Fibroblast of skin of abdomen (primary cell): ENCODE measurements at places on chromosomes 1 and 21.

- DNase-seq = peak; percentile 25
Measured at GRCh38 chr21:45618287-45618686, 25.2 kb upstream of the PCBP3 start.

GRCh38 chr1:23244256-23244761 lies 27.0 kb upstream of the HTR1D start:
- no peak for DNase-seq

- DNase-seq = no peak
Measured at GRCh38 chr1:150973836-150974579, 627 bp downstream of the CERS2 start.

DNA sequence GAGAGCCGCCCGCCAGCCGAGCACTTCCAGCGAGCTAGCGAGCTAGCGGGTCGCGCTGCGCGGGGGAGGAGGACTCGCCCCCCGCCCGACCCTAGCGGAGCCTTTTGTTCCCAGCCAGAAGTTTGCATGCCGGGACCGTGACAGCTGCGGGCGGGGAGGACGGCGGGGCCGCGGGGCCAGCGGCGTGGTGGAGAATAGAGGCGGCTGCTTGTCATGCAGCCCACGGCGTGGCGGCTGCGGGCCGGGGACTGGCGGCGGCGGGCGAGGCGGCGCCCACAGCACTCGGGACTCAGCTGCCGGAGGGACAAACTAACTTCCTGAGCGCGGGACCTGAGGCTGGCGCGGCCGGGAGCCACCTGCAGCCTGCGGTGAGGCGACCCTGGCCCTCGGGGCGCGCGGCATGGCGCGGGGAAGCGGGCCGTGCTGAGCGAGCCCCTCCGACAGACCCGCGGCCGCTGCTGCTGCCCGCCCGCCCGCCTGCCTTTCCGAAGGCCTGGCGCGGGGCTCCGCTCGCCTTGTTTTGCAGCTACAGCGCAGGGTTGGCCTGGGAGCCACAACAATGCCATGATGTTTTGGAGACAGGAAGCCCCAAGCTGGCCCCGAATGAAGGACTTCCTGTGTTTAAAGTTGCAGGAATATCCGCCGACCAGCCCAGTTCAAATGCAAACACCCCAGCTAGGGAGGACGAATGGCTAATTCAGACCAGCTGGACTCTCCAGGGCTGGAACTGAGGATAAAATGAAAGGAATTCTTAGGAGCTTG lies 82.2 kb upstream of the BMP8A start:
- peak; percentile 82 for DNase-seq

DNA sequence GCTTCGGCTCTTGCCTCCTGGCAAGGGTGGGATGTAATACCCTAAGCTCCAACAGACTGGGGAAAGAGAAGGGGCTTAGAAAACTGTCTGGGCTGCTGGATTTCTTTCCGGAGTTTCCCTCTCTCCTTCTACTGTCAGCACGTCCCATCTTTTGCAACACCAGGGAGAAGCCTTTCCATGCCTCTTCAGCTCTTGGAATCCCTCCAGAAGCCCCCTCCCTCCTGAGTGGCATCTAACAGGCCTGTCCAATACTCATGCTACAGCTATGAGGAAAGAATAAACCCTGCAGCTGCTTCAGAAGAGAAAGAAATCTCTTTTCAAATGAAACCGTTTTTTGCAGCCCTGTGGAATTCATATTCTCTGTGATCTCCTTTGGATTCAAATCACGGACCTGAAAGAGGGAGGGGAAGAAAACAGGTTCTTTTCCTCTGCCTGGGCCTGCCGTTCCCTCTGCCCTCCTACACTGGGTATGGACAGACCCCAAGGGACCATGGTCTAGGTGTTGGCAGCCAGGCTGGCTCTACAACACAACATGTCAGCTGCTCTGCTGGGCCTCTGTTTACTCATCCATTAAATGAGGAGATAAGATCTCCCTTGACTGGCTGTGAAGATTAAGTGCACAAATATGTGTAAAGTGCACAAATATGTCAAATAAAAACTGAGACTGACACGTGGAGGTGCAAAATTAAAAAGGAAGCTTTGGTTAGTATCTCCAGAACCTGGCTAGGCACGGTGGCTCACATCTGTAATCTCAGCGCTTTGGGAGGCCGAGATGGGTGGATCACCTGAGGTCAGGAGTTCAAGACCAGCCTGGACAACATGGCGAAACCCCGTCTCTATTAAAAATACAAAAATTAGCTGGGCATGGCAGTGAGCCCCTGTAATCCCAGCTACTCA lies 6.0 kb upstream of the CAPN2 start:
- DNase-seq = peak; percentile 98

DNA sequence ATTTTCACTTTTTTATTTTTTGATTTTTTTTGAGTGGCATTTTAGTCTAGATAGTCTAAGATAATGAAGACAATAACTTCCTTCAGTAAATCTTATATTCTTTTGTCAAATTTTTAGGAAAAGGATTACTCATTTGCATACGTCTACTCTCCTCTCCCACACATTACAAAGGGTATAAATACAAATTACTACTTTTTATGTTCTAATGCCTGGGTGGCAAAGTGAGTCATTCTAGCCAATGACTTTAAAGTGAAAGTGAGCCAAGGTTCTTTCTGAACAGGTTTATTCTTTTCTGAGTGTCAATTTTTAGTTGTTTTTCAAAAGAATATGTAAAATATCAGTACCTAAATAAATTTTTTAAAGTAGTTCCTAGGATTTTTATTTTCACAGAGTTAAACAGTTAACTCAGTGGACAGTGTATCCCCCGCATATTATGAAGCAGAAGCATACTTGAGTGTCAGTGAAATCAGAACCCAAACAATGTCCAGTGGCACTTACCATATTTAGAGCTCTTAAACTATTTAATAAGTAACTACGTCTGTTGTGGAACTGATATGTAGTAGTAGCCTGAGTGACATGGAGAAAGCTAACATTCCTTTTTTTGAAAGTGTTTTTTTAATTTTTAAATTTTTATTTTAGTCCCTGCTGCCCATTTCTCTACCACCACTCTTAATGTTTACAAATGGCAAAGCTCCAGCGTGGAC lies 141.7 kb downstream of the PHTF1 start:
- no peak for DNase-seq

- no peak for DNase-seq
Measured at GRCh38 chr21:28927130-28927529, 65.5 kb downstream of the LTN1 start.

GRCh38 chr1:197200272-197200899 lies 53.9 kb upstream of the ASPM start:
- peak; percentile 44 for DNase-seq

- DNase-seq = no peak
Measured at GRCh38 chr1:220497220-220497947, 30.6 kb upstream of the MARK1 start.

- DNase-seq = no peak
Measured at GRCh38 chr21:44500111-44500510, 39.9 kb downstream of the KRTAP10-1 start.

- DNase-seq = peak; percentile 41
Measured at GRCh38 chr1:172742599-172743500, 83.9 kb downstream of the FASLG start.

DNA sequence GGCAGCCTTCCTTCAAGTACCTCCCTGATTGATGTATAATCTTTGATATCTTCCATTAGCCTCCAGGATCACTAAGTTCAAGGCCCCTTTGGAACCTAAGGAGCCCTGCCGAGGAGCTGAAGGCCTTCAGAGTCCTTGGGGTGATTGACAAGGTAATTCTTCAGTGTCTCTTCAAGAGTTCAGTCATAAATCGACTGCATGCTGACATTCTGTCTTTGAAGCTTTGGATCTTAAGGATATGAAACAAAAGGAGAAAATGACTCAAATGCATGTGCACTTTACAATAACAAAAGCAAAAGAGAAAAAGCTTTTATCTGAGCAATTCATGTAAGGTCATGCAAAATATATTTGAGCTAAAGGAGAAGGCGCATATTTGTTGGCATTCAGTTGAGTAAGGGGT lies 125.3 kb downstream of the RPS6KC1 start:
- no peak for DNase-seq

DNA sequence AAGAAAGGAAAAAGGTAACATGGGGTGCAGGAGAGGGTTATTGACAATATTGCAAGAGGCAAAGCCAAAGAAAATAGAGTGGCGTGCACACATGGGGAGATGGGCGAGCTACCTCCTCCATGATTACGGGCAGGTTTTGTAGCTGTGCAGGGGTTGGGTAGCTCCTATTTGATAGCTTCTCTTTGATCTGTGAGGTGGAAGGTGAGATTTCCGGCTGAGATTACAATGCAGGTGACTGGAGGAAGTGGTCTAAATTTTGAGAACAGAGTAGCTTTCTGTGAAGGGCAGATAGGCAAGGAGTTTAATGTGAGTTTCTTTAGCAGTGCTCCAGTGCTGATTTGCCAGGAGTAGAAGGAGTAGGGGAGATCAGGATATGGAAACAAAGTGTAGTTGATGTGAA lies 263.4 kb downstream of the PLA2G4A start:
- no peak for DNase-seq

DNA sequence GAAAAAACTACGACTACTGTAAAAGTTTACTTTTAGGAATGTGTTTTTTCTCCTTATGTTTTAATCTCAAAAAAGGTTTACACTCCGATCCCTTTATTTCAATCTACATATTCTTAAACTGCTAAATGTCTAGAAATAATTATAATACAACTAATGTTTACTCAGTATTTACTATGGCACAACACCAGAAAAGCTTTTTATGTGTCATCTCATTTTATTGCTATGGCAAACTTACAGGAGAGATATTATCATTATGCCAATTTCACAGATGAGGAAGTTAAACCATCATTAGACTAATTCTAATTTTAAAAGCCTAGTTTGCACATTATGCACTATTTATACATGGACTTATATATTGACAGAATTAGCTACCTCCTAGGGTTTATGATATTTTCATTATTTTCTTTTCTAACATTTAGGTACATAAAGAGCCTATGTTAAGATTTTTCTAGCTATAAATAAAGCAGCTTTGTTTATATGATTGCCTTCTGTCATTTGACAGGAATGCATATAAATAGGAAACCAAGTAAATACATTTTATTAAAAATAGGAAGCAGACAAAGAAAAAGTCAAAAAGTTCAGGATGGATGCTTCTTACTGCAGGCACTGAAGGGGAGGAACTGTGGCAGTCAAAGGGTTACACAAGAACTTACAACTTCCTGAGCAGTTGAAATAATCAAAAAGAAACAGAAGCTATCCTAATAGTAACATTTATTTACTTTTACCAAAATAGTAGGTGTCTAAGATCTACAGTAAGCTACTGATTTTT lies 442.4 kb downstream of the LTN1 start:
- no peak for DNase-seq

DNA sequence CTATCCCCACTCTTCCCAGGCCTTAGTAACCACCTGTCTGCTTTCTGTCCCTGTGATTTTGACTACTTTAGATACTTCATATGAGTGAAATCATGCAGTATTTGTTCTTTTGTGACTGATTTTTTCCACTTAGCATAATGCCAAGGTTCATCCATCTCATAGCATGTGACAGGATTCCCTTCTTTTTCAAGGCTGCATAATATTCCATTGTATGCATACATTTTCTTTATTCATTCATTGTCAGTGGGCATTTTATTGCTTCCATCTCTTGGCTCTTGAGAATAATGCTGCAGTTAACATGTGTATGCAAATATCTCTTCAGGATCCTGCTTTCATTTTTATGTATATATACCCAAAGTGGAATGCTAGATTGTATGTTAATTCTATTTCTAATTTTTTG lies 56.4 kb downstream of the AGL start:
- no peak for DNase-seq

DNA sequence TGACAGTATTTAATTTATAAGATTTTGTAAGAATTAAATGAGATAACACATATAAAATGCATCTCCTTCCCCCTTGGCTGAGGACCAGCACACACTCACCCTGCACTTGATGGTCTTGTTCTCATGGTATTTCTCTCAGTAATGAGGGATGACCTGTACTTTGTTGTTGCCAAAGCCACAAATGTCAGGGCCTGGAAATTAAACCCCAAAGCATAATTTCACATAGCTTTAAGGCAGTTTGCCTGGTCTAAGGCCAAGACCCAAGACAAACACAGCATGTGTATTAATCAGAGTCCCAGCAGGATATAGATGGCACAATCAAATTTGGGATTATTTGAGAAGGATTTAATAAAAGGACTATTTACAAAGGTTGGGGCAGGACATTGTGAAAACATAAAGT lies 48.6 kb upstream of the EPS15 start:
- DNase-seq = peak; percentile 87

DNA sequence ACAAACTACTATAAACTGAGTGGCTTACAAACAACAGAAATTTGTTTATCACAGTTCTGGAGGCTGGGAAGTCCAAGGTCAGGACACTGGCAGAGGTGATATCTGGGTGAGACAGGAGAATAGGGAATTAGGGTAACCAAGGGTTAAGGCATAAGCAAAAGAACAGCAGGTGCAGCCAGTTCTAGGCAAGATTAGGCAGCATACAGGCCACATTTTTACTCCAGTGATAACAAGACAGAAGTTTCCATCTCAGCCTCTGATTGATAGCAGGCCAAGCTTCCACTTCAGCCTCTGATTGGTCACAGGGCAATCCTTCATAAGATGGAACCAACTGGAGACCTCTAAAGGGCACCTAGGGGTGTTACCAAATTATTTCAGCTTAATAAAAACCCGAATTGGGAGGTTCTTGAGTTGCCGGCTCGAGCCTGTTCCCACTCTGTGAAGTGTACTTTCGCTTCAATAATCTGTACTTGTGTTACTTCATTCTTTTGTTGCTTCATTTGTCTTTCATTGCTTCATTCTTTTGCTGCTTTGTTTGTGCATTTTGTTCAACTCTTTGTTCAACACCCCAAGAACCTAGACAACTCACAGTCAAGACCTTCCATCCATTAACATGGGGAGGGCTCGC lies 185.6 kb downstream of the TOMM20 start:
- no peak for DNase-seq

- DNase-seq = peak; percentile 72
Measured at GRCh38 chr21:41932191-41932575, 21.6 kb downstream of the C2CD2 start.

- DNase-seq = no peak
Measured at GRCh38 chr1:229093609-229094336, 177.1 kb upstream of the RAB4A start.

DNA sequence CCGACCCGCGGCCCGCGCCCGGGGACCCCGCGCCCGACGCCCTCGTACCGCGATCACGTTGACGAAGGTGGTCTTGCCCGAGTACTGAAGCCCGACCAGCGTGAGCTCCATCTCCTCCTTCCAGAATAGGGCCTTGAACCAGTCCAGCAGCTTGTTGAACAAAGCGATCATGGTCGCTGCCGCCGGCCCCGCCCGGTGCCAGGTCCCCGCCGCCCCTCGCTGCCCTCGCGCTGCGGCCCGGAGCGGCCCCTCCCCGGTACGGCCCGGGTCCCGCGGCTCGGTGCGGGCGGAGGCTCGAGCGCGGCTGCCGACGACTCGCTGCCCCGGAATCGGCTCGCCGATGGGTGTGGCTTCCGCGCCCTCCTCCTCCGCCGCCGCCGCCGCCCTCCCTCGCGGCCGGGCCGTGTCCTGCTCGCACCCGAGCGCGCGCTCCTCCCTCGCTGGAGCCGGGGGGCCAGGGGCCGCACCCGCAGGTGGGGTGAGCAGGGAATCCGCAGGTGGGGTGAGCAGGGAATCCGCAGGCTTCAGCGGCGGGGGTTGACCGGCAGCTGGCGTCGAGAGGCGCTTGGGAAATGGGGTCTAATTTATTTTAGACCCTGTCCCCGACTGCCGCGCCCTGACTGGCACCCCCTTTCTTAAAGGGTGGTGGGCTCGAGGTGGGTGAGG lies at the start of gene ARL8A:
Gene ARL8A (minus strand): TSS at position 336 of the 666 bp plus-strand sequence. CDS start 165 bp downstream, at position 171.
- DNase-seq = peak; percentile 44
